ENCODE measurements at places on chromosomes 11 and 22.

- no peak for DNase-seq
Observed at GRCh38 chr11:118998822-118999221, 884 bp downstream of the CENATAC start.

- DNase-seq = no peak
Observed at GRCh38 chr11:40285558-40285957, 1173.9 kb downstream of the LRRC4C start.

DNA sequence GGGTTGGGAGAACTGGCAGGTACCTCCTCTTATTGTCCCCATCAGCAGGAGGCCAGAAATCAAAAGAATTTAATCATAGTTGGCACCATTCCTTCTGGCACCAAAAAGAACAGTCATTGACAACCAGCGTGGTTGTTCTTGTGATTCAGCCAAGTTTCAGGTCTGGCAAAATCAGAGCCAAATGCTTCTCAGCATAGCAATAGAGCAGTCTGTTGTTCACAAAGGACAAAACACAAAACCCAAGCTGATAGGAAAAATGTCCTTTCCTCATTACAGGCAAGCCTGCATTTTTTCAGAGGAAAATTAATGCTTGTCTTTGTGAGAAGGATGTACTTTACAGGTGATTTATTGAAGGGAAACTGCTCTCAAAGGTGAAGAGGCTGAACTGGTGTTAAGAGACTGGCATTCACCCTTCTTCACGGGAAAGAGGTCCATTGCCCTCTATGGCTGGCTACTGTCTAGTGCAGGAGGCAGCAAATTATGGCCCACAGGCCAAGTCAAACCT lies 241.8 kb upstream of the ARHGAP42 start:
- DNase-seq = no peak

DNA sequence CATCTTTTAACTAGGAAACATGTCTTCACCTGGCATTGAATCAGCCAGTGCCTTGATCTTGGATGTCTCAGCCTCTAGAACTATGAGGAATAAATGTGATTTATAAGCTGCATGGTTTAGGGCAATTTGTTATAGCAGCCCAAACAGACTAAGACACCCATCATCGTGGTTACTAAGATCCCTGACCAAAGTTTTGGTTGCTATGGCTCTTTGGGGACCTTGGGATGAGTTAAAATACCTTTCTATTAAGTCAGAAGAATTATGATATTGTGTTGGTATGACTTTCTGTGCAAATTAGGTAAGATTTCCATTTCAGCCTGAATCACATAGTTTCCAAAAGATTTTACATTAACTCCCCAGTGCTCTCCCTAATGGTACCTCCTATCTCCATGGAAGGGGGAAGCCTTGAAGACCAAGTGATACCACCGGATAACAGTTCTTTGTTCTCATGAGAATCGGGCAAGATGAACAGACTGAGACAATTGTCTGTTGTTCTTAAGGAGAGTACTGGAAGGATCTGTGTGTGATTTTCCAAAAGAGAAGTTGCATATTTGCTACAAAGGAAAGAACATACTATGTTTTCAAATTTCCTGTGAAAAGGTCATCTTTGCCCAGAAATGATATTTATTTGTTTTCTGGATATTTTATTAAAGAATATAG lies 60.4 kb upstream of the UBASH3B start:
- no peak for DNase-seq

- no peak for DNase-seq
Observed at GRCh38 chr11:20707876-20708275, 38.5 kb downstream of the NELL1 start.

- DNase-seq = peak; percentile 32
Observed at GRCh38 chr11:45803971-45804760, 783 bp upstream of the SLC35C1 start.

DNA sequence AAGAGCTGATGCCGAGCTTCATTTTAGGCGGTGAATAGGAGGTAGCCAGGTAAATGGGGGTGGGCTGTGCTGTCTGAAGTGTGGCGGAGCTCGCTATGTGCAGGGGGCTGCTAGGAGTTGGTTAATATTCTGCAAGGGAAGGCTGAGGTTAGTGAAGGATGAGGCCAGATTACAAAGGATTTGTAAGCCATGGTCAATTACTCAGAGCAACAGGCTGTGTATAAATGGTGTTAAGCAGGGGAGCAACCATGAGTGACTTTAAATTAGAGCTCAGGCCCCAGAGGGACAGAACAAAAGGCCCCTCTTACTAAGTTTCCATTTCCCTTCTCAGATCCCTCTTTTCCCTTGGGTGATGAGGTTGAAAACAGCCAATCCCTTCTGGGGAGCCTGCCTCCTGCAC lies 7.3 kb upstream of the MCAM start:
- DNase-seq = no peak

DNA sequence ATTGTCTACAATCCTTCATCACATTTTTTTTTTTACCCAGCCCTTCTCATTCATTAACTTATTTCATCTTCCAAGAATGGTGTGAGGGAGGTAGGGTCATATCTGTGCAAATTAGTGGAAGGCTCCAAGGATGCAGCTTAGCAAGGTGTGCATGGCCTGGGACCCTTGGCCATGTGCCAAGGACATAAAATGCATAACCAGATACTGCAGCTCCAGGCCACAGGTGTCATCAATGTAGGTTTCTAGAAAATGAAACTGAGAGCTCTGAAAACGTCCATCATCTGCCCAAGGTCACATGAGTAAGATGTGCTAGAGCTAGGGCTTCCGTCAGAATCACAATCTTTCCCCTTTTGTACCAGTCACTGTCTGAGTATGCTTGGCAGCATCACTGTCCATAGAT lies 29.8 kb downstream of the ANKK1 start:
- DNase-seq = no peak

DNA sequence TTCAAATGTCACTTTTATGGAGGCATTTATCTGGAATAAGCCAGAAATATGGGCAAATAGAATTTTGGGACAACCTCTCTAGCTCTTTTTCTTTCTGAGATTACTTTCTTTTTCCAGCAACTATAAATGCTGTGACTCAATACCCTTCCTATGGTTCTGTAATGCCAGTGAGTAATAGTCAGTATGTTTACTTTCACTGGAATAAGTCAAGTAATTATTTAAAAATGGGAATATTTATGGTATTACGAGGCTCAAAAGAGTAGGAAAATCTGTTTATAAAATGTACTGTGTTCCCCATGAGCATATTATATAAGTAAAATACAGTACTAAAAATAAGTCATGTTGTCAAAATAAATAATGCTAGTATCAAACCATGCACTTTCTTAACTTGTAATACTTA lies 750.5 kb downstream of the LUZP2 start:
- no peak for DNase-seq

- DNase-seq = no peak
Observed at GRCh38 chr11:132028380-132029240, 658.2 kb downstream of the NTM start.

DNA sequence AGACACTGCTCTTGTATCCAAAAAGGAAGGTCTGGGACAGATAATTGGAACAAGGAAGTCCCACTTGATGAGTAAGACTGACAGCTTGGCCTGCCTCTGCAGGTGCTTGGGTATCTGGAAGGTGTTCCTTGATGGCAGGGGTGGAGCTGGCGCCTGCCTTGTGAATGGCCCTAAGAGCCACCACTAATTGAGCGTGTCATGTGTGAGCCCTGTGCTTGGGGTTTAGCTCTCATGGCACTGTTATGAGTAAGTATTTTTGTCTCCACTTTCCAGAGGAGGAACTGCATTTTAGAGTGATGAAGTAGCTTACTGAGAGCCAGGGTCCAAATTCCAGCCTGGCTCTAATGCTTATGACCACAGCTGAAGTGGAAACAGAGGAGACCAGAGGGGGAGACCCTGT lies 71.2 kb upstream of the NECTIN1 start:
- no peak for DNase-seq

- no peak for DNase-seq
Observed at GRCh38 chr22:18031695-18032454, 7.5 kb upstream of the MICAL3 start.

- no peak for DNase-seq
Observed at GRCh38 chr11:65478388-65479183, 20.3 kb upstream of the MALAT1 start.
